Bronchial epithelial cell (primary cell): ENCODE measurements at places on chromosomes 3 and 15.

- no peak for DNase-seq
Measured at GRCh38 chr3:66662894-66663293, 162.1 kb upstream of the LRIG1 start.

GRCh38 chr3:88979760-88980159, 127.7 kb upstream of the EPHA3 start:
- no peak for DNase-seq

- no peak for DNase-seq
Measured at GRCh38 chr3:16487511-16488175, 25.9 kb downstream of the RFTN1 start.

- DNase-seq = no peak
Measured at GRCh38 chr15:85934691-85935090, 140.0 kb upstream of the KLHL25 start.

DNA sequence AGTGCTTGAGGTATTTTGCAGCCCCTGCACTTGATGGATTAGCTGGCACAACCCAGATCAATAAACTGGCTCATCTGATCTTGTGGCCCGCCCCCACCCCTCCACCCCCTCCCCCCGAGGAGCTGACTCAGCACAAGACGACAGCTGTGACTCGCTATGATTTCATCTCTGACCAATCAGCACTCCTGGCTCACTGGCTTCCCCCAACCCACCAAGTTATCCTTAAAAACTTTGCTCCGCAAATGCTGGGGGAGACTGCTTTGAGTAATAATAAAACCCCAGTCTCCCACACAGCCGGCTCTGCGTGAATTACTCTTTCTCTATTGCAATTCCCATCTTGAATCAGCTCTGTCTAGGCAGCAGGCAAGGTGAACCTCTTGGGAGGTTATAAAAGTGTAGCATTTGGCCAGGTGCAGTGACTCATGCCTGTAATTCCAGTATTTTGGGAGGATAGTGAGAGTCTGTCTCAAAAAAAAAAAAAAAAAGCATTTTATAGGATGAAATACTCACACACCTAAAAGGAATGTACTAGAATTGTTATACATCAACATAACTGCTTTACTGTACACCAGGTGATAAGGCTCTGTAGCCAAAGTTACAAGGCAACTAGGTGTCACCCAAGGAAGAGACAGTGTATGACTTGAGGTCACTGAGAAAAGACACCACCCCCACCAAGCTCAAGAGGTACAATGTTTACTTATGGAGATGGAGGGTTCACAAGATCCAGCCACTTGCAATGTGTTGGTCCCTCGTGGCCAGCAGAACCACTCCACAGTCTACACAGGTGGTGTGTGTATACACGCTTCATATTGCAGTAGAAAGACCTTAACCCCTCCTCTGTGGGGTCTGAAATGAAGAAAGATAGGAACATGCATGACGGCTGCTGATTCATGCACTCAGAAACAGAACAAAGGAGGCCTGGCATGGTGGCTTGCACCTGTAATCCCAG, 8.6 kb downstream of the ZNF445 start:
- peak; percentile 82 for DNase-seq

DNA sequence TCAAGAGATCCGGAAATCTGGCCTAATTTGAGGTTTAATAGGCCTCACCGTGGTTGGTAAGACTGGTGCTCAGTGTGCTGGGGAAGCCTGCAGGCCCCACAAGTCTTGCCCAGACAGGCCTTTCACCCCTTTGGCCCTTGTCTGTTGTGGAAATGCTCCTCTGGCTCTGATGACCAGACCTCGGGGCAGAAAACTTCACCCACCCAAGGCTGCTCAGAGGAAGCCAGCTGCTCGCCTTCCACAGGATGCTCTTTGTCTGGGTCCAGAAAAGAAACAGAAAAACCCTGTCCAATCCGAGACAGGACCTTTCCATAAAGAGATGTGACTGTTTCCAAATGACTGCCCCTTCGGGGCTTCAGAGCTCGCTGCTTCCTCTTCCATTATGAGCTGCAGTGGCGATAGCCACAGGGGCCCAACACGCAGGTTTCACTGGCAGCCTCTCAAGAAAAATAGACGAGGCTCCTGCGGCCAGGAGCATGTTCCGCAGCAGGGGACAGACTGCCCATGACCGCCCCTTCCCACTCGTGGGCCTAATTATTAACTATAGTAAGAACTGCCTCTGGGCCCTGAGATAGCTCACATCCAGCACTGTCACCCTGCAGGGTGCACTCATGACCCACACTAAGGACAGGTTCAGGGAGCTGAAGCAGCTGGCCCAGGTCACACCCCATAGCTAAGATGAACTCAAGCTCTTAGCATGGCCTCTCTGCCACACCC, 6.8 kb upstream of the SNX22 start:
- DNase-seq = no peak

DNA sequence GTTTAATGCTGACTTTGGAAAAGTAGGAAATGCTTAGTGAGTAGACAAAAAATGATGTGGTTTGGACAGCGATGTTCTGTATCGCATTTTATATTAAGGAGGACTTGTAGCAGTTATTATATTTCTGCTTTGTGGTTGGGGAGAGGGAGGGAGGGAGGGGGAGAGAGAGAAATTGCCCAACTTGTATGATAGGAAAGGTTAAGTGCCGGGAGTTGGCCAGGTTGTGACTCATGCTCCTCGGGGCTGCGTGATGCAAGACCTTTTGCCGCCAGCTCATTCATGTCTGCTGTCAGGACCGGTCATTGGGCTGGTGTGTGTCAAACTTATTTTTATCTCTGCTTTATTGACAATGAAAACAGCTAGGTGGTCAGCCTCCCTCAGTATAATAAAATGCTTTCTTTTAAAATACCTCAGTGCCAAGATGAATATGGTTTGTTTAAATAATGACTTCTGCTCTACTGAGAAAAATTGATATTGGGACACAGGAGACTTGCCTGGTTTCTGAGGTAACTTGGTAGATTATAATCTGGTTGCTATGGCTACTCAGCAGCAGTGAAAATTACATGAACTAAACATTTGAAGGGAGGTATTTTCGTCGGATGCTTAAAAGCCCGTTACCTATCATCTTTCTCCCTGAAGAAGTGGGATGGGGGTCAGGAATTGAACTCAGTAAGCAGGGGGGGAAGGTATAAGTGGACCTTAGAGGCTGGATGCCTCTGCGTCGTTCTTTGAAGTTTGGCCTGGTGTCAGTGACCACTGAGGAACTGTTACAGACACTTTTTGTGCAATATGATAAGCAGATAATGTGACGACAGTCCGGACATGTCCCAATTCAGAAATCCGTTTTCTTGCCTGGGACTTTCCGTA, 90.7 kb downstream of the FNDC3B start:
- peak; percentile 98 for DNase-seq

DNA sequence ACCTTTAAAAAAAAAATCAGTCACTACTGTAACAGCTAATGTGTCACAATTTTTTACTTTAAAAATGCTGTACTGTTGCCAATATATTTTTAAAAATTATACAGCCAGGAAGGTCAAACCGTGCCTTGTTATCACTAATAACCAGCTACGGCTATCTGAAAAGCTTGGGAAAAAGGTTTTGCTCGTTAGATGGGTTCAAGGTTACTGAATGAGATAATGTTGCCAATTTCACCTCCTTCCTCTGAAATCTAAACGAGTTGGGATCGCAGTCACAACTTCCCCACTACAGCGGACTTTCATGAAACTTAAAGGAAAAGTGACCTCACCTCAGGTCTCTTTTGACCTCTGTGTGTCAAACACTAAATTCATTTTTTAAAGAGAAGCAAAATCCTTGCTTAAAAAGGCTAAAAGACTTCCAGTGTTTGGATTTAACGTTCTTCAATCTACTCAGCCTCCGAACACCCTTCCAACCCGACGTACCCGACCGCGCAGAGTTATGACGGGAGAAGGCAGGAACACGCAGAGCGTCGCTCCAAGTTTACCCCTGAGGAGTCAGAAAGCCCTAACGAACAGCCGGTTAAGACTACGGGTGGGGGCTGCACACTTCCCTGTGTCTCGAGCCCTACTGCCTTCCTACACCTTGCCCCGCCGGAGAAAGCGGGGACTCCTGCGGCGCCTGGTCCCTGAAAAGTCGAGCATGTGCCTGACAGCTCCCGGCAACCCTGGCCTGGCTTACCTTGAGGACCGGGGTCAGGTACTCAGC, 860 bp downstream of the ATG3 start:
- DNase-seq = peak; percentile 82

GRCh38 chr3:132592216-132592615, 4.9 kb upstream of the ACKR4 start:
- no peak for DNase-seq
